ENCODE measurements at places on chromosomes 6 and 20. TPM values are rescaled to one million over a fixed set of nuclear protein-coding genes. Genes with fewer than 3 reads are reported as not detected.

GRCh38 chr20:7499201-7499600 is 441.1 kb downstream of the HAO1 start:
- DNase-seq, result no peak

DNA sequence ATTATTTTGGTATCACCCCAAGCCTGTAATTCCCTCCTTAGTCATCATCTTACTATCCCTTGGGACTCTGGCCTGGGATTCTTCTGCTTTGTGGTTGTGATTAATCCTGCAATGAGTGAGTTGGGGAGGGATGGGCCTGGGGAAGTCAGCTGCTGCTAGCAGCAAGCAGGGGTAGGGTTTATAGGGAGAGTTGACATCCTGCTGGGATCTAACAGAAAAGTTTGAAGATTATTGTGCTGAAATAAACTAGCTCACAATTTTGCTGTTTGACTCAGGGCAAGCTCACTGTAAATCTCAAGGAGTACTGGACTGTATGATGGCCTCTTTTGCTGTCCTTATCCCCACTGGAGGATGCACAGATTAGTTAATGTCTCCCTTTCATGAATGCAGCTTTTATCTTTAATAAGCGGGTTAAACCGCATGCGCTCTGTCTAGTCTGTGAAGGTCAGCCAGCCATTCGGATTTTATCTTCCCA is 83.4 kb downstream of the JARID2 start:
- peak; percentile 57 for DNase-seq

Gene ADGRF4
- total RNA-seq, result 5.5 TPM

- no peak for DNase-seq
These were observed 39.5 kb downstream of the FAM110A start for GRCh38 chr20:872855-873520.

DNA sequence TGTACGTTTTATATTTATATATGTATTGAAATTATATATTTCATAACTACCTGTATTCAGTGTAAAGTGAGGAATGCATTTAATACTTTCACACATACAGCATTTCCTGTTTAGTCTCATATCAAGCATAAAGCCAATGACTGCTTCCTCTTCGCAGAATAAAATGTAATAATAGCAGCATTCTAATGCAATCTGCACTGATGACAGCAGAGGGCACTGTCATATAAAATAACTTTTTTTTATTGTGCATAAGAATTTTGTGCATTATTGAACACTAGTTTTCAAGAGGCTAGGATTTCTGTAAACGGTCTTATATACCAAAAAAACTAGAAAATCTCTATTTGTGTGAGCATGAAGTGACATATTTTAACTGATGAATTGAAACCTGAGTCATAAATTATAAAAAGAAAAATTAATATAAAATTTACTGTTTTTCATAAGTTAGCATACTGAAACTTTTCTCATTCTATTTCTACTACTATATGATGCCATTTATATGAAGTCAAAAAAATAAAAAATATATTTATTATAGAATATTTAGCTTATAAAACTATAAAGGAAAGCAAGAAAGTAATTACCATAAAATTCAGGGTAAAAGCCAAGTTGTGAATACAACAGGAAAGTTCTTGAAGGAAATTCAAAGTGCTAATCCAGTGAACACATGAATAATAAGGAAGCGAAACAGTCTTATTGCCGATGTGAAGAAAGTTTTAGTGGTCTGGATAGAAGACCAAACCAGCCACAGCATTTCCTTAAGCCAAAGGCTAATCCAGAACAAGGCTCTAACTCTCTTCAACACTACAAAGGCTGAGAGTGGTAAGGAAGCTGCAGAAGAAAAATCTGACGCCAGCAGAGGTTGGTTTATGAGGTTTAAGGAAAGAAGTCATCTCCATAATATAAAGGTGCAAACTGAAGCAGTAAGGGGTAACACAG is 36.3 kb downstream of the RNF146 start:
- no peak for DNase-seq

- no peak for DNase-seq
These were observed 14.6 kb upstream of the ADA start for GRCh38 chr20:44666066-44666465.

DNA sequence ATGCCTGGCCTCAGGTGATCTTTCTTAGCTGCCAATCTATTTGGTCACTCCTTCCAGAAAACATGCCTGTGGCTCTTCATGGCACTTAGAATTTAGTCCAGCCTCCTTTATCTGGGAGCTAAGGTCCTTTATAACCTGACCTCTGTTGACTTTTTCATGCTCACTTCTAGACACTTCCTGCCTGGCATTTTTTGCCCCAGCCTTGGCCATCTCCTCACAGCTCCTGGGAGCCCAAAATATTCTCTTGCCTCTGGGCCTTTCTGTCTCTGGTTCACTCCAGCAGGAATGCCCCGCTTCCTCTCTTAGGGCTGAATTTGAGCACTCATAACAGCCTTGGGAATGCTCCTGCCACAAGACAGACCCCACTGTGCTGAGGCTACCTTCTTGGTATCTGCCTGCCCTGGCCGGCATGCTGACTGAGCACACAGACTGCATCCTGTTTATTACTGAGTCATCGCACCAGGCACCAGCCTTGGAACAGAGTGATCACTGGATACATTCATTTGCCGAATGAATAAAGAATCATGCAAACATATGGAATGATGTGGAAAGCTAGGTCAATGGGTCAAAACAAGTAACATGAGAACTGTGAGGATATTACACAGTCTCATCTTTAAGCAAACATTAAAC is 5.8 kb upstream of the EEF1E1 start:
- no peak for DNase-seq

GRCh38 chr6:28323813-28324424 is 12.0 kb downstream of the ZSCAN31 start:
- no peak for DNase-seq

DNA sequence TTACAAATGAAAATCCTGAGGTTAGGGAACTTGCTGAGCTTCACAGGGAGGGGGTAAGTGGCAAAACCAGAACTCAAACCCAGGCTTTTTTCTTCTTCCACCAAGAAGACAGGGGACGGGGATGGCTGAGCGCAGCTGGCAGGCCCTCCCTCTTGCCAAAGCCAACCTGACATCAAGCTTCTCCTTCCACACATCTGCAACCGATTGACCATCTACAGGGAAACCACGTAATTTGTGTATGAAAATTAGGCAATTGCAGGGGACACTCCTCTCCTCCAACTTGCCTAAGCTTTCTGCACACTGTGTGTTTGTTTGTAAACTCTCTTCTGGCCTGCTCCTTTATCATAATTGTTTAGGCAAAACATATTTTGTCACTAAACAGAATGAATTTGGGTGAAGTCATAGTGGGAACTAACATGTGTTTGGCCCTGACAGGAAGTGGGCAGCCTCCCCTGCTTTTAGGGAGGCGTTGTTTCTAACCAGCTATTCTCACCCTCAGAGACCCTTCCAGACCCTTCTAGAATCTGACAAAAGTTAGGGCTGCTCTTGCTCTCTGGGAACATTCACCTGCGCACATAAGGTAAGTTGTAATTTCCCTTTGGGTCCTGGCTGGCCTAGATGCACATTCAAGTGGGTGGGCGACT is 18.9 kb downstream of the ZNF831 start:
- no peak for DNase-seq

Gene XKR7
- total RNA-seq, result 0.34 TPM

Gene FHL5
- total RNA-seq, result not detected

GRCh38 chr6:105191351-105191750 is 11.5 kb upstream of the POPDC3 start:
- no peak for DNase-seq

Gene SOBP
- total RNA-seq, result 1.8 TPM

Gene BPIFB2
- total RNA-seq, result not detected

DNA sequence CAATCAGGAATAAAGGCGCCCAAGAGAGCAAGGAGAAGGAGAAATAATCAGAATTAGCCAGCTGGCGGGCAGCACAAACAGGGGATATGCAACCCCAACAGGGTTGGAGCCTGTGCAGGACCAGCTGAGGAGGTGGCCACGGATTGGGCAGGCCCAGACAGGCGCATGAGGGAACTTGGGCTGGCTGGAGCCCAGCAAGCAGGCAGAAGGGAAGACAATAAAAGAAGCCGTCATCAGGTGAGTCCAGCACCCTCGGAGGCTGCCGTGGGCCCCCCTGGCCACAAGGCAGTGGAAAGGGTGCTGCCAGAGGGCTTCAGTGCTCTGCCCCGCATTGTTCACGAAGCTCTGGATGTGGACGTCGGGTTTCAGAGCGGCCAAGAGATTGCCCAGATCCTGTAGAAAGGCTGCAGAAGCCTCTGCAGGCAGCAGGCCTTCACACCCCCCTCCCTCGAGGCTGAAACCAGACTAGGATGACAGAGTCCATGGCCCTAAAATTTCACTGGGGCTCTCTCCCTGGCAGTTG is 28.4 kb upstream of the MAFB start:
- no peak for DNase-seq

- DNase-seq, result no peak
These were observed 2.8 kb downstream of the KCNQ5 start for GRCh38 chr6:72624557-72625160.

Gene LPIN3
- total RNA-seq, result 18.2 TPM

Gene C20orf144
- not detected for total RNA-seq

DNA sequence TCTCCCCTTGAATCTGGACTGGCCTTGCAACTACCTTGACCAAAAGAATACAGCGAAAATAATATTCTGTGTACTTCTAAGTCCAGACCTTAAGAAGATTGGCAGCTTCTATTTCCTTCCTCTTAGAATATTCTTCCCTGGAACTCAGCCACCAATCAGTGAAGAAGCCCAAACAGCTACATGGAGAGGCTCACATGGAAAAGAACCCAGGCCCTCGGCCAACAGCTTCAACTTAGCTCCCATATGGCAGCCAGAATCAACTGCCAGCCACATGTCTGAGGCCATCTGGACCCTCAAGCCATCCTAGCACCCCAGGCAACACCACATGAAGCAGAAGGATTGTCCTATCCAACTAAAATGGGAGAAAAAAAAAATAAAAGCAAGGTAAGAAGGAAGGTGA is 178.8 kb downstream of the IBTK start:
- DNase-seq, result no peak

GRCh38 chr6:166424431-166424830 is 41.7 kb upstream of the MPC1 start:
- DNase-seq, result no peak

DNA sequence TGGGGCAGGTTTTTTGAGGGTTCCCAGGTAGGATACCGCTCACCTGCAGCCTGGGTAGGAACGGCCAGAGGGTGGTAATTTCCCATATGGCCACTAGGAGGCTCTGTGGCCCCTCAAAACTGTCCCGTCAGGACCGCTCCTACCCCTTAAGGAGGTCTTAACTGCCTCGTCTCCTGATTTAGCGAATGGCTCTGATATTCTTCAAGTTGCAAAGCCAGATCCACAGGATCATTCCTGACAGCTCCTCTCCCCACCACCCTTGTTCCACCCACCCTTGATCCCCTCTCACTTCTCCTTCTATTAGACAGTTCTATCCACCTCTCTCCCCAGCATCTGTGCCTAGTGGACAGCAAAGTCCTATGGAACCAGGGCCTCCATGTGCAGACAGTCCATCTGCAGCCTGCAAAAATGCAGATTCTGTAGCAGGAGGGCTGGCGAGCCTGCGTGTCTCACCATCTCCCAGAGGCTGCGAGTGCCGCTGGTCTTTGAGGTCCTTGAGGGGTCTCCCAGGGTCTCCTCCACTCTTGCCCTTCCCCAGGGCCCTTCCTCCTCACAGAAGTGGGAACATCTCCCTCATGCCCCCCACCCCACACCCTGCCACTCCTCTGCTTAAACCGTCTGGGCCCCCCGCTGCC is 34.3 kb upstream of the ZBP1 start:
- DNase-seq, result no peak

Gene FAXC
- total RNA-seq, result 7.5 TPM

Gene STX11
- 4.1 TPM for total RNA-seq

DNA sequence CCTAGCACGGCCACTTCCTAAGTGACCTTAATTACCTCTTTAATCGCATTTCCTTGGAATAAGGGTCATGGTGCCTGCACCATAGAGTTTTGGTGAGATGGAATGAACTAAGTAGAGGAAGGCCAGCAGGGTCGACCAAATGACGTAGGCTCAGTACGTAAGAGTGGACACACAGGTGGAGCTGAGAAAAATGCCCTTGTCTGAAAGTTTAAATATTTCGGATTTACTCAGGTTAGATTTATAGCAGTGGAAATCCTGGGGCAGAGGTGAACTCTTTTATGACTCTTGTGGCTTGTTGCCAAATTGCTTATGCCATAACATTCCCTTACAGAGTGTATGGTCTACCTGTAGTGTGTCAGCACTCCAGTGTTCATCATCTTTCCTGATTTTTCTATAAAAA is 23.6 kb upstream of the BTBD3 start:
- no peak for DNase-seq

DNA sequence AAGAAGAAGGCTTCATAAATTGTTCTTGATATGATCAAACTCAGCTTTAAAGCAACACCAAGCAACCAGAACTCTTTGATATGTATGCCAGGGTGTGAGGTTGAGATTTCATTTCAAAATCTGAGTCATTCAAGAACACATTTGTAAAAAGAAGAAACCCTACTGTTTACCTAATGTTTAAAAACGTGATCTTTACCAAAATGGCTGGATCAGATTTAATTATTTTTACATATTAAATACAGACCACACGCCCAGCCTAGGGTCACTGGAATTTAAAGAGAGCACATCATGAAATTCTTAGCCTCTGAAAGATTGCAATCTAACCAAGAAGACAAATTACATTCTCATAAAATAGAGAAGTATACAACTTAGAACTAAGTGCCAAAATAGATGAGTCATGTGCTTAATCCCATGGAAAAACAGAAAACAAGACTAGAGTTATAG is 206.8 kb upstream of the SMLR1 start:
- no peak for DNase-seq

Gene SASH1
- total RNA-seq, result 13.8 TPM

GRCh38 chr6:157087974-157088373 is 235.3 kb downstream of the TMEM242 start:
- no peak for DNase-seq

Gene CCM2L
- total RNA-seq, result not detected

GRCh38 chr20:45507011-45507820 is 8.2 kb downstream of the SPINT3 start:
- no peak for DNase-seq

- no peak for DNase-seq
These were observed 137.7 kb upstream of the ARMC2 start for GRCh38 chr6:108710551-108710950.

Data from kidney epithelial cell (primary cell).